ENCODE measurements at places on chromosomes 11 and 22.

DNA sequence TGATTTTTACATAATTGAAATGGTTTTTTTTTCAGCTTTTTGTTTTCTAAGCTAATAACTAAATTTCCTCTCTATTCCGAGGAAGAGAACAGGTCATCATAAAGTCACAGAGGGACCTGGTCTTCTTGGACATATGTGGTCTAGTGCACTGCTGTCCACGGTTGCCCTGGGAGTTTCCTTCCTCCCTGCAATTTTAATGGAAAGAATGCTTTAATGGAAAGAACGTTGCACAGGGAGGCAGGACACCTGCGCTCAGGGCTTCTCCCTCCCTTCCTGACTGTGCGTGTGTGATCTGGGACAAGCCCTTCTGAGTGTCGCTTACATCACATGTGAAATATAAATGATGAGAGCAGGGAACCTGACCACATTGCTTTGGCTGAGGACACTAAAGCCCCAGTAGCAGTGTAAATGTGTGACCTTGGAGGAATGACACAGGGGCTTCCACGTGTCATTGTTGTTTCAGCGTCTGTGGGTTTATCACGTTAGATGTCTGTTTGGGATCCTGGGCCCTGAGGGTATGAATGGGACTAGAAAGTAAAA, 93.2 kb downstream of the AMOTL1 start:
- DNase-seq = no peak

GRCh38 chr11:22432291-22433093, 94.3 kb downstream of the SLC17A6 start:
- no peak for DNase-seq

DNA sequence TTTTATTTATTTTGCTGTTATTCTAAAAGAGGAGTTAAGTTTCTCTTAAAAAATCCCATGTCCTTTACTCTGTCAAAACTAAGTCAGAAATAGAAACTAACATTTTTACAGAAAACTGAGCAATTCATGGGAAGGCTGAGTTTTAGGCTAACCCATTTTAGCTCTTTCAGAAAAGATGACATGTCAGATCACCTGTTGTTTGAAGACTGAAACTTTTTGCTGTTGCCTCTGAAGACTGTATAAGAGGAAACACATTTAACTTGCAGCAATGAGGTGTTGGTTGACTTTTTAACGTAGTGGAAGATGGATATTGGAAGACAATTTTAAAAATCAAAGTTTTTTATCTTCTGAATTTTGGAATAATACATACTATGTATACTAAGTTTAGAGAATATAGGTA, 115.4 kb downstream of the METTL15 start:
- DNase-seq = no peak

- no peak for DNase-seq
Observed at GRCh38 chr22:22111267-22111751, 128.7 kb upstream of the TOP3B start.

DNA sequence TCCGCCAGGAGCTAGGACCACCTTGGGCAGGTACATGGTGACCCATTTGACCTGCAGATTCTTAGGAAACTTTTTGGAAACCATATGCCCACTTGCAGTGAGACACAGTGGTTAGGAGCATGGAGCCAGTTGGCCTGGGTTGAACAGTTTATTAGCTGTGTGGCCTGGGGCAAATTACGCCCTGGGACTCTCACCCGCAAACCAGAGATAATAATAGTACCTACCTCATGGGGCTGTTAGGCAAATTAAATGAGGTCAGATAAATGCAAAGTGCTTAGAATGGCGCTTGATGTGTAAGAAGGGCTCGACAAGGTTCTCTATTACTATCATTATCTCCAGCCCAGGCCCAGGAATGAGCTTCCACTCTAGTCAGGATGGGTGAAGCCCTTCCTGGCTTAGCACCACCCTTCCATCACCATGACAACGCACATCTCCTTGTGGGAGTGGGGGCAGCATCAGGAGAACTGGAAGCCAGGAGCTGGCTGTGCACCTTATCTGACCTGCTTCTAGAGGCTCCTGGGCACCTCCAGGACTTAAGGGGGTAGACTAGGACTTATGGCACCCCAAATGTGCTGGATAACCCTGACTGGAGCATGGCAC, 5.1 kb downstream of the SYT12 start:
- no peak for DNase-seq

DNA sequence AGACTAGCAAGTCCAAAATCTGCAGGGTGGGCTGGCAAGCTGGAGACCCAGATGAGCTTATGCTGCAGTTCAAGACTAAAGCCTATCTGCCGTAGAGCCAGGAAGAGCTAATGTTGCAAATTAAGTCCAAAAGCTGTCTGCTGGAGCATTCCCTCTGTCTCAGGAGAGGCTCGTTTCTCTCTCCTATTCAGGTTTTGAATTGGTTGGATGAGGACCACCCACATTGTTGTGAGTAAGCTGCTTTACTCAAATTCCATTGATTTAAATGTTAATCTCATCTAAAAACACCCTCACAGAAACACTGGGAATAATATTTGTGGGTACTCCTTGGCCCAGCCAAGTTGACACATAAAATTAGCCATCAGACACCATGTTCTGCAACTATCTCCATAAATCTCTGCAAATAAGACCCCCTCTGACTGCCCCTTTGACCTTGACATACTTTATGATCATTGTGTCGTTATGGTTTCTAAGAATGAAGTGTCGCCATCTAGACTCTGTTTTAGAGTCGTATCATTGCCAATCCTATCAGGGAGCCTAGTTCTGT, 16.8 kb upstream of the CUL5 start:
- DNase-seq = no peak

GRCh38 chr11:6656584-6656915, 941 bp upstream of the DCHS1 start:
- DNase-seq = no peak

GRCh38 chr11:2998073-2998850, 6.1 kb upstream of the NAP1L4 start:
- DNase-seq = no peak

- DNase-seq = no peak
Observed at GRCh38 chr11:111634981-111635705, 32.9 kb downstream of the SIK2 start.

DNA sequence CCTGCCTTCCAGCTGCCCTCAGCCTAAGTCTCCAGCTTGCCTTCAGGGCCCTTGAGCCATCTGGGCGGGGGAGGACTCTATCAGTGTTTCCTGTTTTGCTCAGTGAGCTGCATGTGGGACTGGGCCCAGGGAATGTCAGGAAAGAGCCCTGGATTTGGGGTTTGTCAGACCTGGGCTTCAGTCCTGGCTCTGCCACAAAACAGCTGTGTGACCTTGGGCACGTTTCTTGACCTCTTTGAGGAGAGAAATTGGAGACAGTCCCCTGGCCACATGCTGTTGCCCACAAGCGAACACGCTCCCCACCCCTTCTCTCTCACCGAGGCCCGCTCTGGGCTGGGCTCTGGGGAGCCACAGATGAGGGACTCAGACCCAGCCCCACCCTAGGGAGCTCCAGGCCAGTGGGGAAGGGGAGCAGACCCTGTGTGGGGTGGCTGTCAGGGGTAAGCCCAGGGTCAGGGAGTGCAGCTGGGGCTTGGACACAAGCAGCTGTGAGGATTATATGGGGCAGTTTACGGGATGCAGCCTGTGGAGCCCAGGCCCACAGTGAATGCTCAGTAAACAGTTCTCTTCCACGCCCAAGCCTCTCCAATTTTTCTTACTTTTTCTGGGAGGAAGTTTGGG, 12.3 kb downstream of the MYO7A start:
- DNase-seq = no peak

- DNase-seq = no peak
Observed at GRCh38 chr22:37843741-37844089, 419 bp downstream of the ANKRD54 start.

DNA sequence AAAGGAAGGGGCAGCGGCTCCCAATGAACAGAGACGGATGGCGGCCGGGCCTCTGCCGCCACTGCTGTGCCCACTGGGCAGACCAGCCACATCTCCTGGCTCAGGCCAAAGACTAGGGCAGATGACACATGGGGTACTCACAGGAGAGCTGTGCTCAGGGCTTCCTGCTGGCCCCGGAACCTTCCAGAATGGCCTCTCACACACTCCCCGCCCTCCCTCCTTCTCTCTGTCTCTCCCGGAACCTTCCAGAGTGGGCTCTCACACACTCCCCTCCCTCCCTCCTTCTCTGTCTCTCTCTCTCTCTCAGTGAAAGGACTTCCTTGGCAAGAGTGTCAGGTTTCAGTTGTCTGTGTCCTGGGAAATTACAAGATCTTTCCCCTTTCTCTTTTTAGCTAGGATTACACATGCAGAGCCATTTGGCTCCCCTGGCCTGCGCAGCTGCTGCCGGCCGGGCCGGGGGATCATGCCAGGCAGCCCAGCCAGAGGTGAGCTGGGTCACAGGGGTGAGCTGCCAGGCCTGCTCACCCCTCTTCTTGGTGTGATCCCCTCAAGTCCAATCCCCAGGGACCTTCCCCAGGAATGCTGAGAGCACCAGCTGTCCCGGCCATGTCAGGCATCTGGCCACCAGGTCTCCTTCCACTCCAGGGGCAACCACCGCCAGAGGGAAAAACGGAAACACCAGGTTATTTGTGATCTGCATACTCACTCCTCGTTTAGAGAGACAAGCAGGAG, 45.3 kb upstream of the ADA2 start:
- DNase-seq = no peak

DNA sequence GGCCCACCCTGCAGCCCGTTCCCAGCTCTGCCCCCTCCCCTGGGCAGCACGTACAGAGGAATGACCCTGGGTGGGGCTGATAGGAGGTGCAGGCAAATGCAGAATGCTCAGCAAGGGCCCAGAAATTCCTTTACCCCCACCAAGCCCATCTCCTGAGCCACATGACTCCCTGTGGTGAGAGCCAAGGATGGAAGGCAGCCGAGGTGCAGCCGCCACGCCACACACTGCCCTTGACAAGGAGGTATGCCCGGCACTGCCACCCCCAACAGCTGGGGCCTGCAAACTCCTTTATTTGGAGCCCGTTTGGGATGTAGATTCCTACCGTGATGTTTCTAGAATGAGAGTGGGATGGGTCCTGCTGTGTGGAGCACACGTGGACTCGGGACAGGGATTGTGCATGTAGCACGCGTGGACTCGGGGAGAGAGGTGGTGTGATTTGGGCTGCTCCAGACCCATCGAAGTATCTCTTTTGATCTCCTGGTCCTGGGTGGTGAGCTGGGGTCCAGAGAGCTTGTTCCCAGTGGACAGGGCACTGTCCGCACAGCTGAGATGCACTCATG, 12.9 kb downstream of the GTSE1 start:
- no peak for DNase-seq

GRCh38 chr22:26502688-26503561, 9.3 kb downstream of the TFIP11 start:
- DNase-seq = no peak

DNA sequence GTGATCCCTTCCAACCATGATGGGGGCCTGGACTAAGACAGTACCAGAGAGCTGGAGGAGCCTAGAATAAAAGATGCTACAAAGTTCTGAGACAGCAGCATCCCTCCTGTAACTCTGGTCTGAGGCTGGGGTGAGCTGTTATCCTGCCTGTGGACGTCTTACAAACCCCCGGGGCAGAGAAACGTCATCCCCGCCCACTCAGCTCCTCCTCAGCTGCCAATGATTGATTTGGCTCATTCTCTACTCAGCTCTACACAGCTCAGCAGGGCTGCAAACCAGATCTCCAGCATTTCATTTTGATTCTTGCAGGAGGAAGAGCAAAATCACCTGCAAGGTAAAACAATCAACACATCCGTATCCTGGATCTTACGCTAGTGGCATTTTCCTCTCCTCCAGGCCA, 55.5 kb downstream of the CSNK2A3 start:
- DNase-seq = no peak

GRCh38 chr11:43035086-43035485, 276.7 kb upstream of the API5 start:
- no peak for DNase-seq

GRCh38 chr11:70078095-70078780, at the start of gene ANO1:
Gene ANO1 (plus strand): TSS chr11:70078317. CDS start chr11:70078607, 290 bp downstream.
- peak; percentile 33 for DNase-seq

- no peak for DNase-seq
Observed at GRCh38 chr22:48141301-48141700, 1378.9 kb downstream of the TBC1D22A start.

DNA sequence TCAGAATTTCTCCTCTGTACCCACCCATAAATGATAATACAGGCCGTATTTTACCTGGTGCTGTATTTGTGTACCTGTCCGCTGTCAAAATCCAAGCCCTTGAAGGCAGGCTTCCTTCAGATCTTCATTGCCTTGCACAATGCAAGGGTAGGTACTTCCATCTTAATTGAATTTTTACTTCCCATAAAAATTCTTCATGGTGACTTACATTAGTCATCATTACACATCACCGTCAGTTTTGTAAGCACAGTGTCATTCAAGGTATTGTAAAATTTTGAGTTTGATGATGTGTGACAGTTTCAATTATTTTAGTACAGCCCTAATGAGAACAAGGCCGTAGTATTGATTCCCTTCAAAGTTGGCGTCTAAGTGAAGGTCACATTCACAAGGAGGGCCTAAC, 770 bp upstream of the TSG101 start:
- DNase-seq = peak; percentile 1

DNA sequence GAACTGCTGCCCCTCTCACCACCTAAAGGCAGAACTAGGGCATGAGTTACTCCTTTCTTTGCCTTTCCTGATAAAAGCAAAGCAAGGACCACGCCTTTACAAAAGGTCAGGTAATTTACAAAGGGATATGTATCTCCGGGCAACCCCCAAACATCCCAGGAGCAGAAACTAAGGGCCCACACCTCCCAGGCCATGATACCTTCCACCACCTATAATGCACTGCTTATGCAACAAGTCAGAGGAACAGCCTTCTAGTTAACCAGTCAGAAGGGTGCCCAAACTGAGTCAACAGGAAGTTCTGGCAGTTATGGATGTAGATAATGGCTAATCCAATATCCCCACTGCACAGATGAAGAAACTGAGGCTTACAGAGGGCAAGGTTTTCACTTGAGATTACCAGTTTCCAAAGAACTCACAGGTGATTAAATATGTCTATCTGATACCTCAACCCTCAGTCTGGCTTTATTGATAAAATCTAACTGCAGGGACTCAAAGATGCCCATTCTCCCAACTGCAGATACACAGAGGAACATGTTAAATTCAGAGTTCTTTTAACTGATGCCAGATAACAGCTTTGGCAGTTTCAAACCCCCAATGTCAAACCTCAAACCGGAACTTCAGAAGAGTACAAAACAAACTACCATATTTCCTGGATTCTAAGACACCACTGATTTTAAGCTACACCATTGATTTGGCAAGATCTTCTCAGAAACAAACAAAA, 16.8 kb upstream of the CASTOR1 start:
- no peak for DNase-seq

DNA sequence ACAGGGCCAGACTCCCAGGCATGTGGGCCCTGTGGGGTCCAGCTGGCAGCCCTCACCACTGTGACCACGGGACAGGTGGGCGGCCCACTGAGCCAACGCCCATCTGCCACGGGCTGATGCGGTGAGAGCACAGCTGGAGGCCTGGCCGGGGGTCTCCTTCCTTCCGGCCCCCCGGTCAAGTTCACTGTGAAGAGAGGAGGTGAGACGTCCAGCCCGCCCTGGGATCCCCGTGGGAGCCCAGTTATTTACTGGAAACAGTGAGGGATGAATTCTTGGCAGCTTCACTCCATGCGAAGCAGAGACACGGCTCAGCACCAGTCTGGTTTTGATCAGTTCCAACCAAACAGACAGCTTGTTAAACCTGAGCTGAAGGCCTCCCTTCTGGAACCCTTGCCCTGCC, 38.7 kb downstream of the WNT11 start:
- DNase-seq = no peak

- no peak for DNase-seq
Observed at GRCh38 chr11:33620423-33621171, 80.0 kb downstream of the C11orf91 start.

GRCh38 chr11:126006068-126006467, 56.6 kb downstream of the CDON start:
- DNase-seq = no peak

- no peak for DNase-seq
Observed at GRCh38 chr22:37802310-37803194, 5.2 kb upstream of the GCAT start.

Data from T47D (cell line).